Glomerular endothelial cell (primary cell): ENCODE measurements at places on chromosomes 2 and 18. TPM values are rescaled to one million over a fixed set of nuclear protein-coding genes. Genes with fewer than 3 reads are reported as not detected.

The GAL3ST2 gene
- not detected in 2 replicates for total RNA-seq

The ALPI gene
- total RNA-seq = not detected in 2 replicates

The ATAD2B gene
- 6.5 and 12.7 TPM in 2 replicates for total RNA-seq

The SLC9A4 gene
- total RNA-seq = not detected in 2 replicates

The EMILIN1 gene
- total RNA-seq = 3.5 and 7.3 TPM in 2 replicates

The DAW1 gene
- 0.58 TPM in 1 of 2 replicates, not detected in the other for total RNA-seq

The PLA2R1 gene
- 6.6 and 14.5 TPM in 2 replicates for total RNA-seq

The SCN7A gene
- total RNA-seq = not detected in 2 replicates

The CPLX4 gene
- not detected in 2 replicates for total RNA-seq

The CCDC148 gene
- 0.35 and 1.2 TPM in 2 replicates for total RNA-seq

The UGT1A5 gene
- total RNA-seq = not detected in 2 replicates

The ANTXR1 gene
- 43.1 and 46.6 TPM in 2 replicates for total RNA-seq

The SPHKAP gene
- not detected in 2 replicates for total RNA-seq

The KLHL41 gene
- 0.18 and 0.87 TPM in 2 replicates for total RNA-seq

The MALL gene
- 94.9 and 197 TPM in 2 replicates for total RNA-seq

The C2orf80 gene
- not detected in 2 replicates for total RNA-seq

The TMEM200C gene
- 0.29 and 0.58 TPM in 2 replicates for total RNA-seq

The B4GALT6 gene
- total RNA-seq = 10.2 and 11.8 TPM in 2 replicates

The SERPINB4 gene
- not detected in 2 replicates for total RNA-seq

The MRPL53 gene
- 12.7 and 17.0 TPM in 2 replicates for total RNA-seq

The AKAIN1 gene
- not detected in 2 replicates for total RNA-seq
